ENCODE measurements at places on chromosomes 2 and 18. TPM values are rescaled to one million over a fixed set of nuclear protein-coding genes. Genes with fewer than 3 reads are reported as not detected.
A peak's percentile ranks its signal among the peaks of the same experiment; 100 is the strongest.

- no peak for DNase-seq
Measured at GRCh38 chr18:14925281-14925709, 177.3 kb downstream of the ANKRD30B start.

Gene CYTIP
- total RNA-seq, result 1.3 TPM

Gene DPP4
- 104 TPM for total RNA-seq

DNA sequence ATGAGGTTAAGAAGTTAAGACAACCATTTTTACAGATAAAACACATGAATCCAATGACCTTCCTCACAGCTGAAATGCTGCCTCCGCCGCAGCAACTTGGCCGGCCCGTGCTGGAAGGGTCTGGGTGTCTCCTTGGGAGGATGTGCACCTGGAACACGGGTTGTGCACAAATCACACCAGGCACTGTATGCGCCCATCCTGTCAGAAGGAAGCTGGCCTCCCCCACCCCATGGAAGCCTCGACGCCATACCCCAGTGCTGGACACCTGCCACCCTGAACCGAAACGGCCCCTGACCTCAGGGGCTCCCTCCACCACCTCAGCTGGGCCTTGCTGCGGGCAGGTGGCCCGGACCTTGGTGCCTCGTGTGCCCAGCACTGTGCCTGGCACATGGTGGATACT is 111.8 kb downstream of the PXDN start:
- no peak for DNase-seq

DNA sequence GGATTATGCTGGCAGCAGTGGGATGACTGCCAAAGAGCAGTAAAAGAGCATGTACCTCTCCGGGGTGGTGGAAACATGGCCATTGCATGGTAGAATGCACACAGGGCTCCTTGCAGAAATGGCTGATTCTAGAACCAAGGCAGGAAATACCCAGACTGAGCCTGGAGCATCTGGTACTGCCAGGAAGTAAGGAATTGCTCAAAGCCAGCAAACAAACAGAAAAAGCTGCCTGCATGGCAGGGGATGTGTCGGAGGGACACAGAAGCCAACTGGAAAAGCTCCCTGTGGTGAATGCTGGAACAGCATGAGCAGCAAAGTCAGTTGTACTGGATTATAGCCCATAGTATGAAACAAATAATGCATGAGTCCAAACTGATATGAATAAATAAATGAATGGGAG is 78.0 kb upstream of the NFATC1 start:
- DNase-seq, result peak; percentile 15

DNA sequence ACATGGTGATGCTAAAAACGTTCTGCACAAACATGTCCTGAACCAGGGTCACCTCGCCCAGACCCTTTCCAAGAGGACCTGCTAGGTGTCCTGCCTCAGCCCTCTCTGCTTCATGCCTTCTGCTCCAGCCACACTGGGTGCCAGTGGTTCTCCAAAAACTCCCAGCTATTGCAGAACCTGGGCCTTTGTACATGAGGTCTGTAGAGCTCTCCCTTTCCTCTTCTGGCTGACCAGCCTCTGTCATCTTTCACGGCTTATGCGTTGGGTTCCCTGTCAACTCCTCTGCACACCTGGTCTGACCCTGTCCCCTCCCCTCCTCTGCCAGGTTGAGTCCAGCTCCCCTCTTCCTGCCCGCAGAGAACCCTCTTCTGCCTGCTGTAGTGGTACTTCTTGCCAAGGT is 35.5 kb upstream of the IGFBP5 start:
- no peak for DNase-seq

Gene FBXO15
- total RNA-seq, result 0.87 TPM

Gene ETAA1
- 13.7 TPM for total RNA-seq
